NCI-H146 (cell line): ENCODE measurements at places on chromosomes 5 and 9.

DNA sequence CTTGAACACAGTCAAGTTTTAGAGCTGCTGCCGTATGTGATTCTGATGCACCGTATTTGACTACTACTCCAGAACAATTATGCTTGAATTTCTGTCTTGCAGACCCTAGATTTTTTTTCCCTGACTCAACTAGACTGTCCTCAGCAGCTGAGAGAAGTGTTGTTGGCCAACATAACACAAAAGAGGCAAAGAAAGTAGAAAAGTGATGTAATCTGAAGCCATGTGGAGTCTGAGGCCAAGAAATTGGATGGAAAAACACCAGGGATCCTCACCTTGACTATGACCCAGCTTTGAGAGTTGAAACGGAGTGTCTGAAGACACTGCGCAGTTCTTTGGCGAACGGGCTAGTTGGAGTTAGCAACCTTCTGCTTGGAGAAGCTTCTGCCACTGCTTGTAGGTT is 36.3 kb upstream of the FGF1 start:
- no peak for DNase-seq

- no peak for DNase-seq
Measured at GRCh38 chr5:9483779-9484178, 62.1 kb downstream of the SEMA5A start.

DNA sequence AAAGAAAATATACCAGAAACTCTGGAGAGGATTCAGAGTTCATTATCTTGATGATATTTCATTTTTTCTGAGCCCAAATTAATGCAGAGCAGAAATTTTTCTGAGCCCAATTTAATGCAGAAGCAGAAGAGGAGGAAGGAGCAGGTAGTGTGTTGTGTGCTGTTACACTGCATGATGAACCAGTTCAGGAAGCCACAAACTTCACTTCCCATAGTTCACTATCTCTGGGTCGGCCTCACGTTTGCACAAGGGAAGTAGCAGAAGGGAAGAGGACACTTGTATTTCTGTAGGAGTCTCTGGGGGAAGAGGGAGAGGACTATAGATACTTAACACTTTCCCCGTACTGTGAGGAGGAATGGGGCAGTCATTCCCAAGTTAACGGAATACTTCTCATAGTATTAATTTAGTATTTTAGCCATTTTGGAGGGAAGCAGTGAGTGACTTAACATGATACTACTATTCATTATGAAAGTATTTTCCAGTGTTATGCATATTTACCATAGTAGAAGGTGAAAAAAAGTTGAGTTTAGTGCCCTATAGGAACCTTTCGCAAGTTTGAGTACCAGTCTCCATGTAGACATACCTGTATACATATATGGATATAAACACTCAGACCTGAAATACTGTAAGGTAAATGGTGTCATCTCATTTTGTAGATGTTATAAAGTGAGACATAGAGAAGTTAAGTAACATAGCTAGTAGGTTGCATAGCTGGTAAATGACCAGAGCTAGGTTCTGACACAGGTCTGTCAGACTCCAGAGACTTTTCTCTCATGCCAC is 30.0 kb downstream of the XPA start:
- no peak for DNase-seq

GRCh38 chr5:140857987-140858240 is 2.2 kb downstream of the PCDHA10 start:
- DNase-seq, result no peak

GRCh38 chr5:86749841-86750240 is 132.1 kb downstream of the COX7C start:
- DNase-seq, result no peak

DNA sequence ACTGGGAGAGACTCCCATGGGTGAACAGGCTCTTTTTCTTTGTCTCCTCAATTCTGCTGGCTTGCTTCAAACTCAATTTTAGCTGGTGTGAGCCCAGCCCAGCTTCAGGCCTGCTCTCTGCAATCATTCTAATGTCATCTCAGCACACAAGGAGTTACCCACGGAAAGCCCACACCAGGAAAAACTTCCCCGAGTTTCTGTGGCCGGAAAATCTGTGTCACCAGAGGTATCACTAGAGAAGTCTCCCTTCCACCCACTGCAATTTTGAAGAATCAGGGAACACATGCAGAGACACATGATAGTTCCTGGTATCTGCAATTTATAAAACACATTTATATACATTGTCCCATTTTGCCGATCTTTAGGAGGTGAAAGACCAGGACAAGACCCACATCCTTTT is 13.5 kb upstream of the NDFIP1 start:
- DNase-seq, result no peak

DNA sequence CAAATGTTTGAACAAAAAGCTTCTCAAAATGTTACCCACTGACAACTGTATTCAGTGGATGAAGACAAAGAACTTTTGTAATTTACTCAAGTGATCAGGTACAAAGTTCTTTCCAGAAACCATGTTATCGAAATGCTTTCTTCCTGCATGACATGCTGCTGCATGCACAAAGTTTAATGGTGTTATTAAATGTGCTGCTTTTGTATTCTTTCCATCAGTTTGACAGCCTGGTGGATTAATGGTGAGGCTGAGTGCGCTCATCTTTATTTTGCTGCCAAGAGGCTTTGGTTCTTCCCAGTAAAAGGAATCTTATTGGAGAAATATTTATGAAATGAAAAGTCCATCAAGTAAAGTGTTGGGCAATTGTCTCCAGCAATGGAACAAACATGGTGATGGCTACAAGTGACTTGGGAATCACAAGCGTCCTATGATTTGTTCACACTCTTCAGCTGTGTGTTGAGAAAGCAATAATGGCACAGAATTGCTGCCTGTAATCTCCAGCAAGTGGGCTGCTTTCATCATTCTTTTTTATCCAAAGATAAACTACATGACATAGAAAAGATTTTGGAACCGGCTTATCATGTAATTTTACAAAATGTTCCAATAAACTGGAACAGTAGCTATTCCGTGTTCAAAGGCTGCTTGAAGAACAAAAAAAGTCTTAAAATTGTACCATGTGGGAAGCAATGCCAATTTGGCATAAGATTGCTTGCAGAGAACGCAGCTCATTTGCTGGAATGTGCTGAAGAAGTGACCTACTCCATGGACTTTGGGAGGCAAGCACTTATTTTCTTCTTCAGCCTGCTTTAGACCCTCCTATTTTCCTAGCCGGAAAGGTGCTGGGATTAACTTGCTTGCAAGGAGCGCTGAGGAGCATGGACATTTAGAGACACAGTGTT is 153.1 kb downstream of the HSD17B3 start:
- no peak for DNase-seq

- DNase-seq, result no peak
Measured at GRCh38 chr5:169202969-169203368, 98.0 kb downstream of the SLIT3 start.
